ENCODE measurements at places on chromosomes 1 and 21.

DNA sequence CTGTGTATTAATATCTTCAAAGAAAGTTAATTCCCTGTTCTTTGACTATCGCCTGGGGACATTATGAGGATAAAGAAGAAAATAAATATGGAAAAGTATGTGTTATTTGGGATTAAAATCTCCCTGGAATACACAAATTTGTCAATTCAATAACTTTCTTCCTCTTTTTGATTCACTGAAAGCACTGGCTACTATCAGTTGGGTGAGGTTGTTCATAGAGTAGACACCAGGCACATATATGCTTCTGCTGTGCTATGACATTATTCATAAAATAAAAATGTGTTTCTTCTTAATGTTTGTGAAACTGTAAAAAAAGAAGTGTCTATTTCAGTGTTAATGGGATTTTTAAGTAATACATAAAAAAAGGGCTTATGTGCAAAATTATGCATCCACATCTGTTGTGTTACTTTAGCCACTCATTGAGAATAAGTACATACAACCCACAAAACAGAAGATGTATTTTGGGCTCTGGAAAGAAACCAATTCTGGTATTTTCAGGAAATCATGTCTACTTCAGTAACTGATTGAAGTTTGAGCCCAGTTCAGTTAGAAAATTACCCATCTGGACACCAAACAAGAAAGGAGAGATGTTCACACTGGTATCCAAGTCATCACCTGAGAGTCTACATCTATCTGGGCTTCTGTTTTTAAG lies 169.4 kb downstream of the GABPA start:
- DNase-seq: no peak

GRCh38 chr1:116302281-116302680 lies 70.8 kb upstream of the ATP1A1 start:
- no peak for DNase-seq

- no peak for DNase-seq
Observed at GRCh38 chr21:43025636-43026180, 49.9 kb downstream of the CBS start.

GRCh38 chr1:228313536-228314277 lies 92.9 kb downstream of the TRIM11 start:
- no peak for DNase-seq

DNA sequence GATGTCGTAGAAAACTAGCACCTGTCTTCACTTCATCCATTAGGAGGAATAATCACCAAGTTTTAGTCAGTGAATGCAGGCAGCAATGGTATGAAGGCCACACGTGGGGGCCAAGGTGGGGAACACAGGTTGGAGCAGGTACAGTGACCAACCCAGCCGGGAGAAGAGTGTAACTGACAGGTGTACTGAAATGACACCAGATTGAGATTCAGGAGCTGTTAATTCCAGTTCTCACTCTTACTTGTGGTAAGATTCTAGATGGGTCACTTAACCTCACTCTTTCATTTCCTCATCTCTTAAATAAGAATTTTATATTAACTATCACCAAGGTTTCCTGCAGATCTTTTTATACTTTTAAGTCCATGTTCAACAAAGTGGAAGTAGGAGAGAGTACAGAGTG lies 206.2 kb upstream of the PTBP2 start:
- DNase-seq: no peak

GRCh38 chr1:182259229-182259872 lies 132.2 kb downstream of the GLUL start:
- DNase-seq: peak; percentile 34

- DNase-seq: no peak
Observed at GRCh38 chr1:167904652-167905130, 9.2 kb downstream of the ADCY10 start.

DNA sequence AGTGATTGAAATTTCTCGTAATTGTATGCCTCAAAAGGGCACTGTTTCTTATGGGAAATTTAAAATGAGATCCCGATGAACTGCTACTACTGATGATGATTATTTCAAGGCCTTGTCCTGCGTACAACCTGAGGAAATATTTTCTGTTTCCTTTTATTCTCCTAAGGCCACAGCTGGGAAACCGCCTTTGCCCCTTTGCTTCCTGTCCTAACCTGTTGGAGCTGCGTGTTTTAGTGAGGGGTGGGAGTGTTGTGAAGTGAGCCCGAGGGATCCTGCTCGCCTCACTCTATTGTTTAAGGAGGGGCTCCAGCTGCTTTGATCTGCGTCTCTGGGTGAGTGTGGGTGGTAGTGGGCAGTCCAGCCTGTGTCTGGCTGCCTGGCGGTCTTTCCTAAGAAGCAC lies 14.4 kb downstream of the LAMC2 start:
- DNase-seq: no peak

GRCh38 chr1:182641561-182641960 lies 37.4 kb upstream of the RGS16 start:
- DNase-seq: no peak

- no peak for DNase-seq
Observed at GRCh38 chr21:43997766-43998742, 14.1 kb upstream of the TRAPPC10 start.

GRCh38 chr1:43992232-43992995 lies 1.0 kb downstream of the CCDC24 start:
- DNase-seq: no peak

GRCh38 chr1:86852289-86852688 lies 61.6 kb downstream of the SELENOF start:
- DNase-seq: no peak

DNA sequence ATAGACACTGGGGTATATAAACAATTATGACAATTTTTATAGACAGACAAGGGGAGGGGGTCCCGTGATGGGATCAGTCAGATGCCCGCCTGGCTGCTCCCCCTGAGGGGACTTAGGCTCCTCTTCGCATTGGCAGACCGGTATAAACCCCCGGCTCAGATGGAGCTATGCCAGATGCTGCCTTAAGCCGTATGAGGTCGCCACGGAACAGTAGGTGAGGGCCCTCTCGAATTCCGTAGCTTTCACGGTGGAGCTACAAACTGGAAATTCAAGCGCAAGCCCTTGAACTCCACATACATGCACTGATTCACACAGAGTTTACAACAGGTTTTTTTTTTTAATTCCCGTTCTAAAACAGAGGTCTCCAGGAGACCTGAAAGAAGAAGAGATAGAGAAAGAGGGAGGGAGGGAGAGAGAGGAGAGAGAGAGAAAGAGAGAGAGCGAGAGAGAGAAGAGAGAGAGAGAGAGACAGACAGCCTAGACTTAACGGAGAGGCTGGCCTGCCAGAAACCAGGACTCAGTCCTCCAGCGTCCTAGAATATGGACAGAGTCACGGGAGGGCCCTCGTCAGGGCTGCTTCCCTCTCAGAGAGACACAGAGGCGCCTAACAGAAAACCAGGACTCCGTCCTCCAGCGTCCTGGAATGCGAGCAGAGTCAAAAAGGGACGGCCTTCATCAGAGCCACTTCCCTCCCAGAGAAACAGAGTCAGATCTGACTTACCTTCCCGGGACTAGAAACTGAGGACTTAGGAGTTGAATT lies 24.4 kb upstream of the TMEM54 start:
- DNase-seq: no peak

DNA sequence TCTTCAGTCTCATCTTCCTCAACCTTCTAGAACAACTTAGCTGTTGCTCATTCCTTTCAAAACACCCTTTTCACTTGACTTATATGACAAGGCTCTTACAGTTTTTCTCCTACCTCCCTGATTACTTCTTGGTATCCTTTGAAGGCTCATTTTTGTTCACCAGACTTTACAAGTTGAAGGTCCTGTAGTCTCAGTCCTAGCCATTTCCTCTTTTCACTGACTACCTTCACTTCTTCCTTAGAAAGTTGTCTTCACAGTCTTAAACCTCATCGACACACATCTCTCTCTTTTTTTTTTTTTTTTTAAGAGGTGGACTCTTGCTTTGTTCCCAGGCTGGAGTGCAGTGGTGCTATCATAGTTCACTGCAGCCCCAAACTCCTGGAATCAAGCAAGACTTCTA lies 6.6 kb upstream of the TP53BP2 start:
- no peak for DNase-seq

- DNase-seq: no peak
Observed at GRCh38 chr1:192682335-192682734, 46.4 kb downstream of the RGS13 start.

DNA sequence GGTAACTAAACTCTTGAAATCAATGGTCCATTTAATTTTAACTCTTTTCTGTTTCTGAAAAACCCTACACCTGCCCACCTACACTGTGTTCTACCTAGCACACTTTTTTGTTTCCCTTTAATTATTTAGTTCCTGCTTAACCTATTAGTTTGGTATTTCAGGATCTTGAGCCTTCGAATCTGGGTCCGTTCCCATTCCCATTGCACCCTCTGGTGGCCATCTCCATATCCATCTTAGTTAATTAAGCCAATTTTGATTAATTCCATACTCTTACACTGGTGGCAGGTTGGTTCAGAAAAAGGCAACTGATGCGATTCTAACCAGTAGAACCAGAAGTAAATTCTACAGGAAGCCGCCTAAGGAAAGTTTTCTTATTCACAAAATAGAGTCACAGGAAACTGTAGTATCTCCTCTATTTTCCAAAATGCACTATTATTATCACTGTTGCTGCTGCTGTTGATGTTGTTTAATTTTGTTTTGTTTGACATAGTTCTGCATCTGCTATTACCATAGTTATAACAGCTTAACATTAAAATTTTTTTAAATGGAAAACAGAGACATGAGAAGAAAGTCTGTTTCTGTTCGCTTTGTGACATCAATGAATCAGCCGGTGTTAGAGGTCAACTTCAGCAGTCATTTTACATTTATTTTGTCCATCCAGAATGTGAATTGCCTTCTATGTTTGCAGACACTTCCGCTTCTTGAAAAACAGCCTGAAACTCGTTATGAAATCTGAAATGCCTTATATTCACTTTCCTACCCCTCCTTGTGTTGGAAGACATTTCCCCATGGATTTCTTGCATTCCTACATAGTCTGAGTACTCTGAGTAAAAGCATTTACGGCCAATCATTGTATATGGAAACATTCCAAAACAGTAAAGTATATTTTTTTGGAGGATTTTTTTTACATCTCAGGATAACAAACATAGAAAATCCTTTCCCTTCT lies 115.5 kb upstream of the NCAM2 start:
- no peak for DNase-seq

GRCh38 chr1:3892748-3893147 lies 7.3 kb downstream of the C1orf174 start:
- no peak for DNase-seq

DNA sequence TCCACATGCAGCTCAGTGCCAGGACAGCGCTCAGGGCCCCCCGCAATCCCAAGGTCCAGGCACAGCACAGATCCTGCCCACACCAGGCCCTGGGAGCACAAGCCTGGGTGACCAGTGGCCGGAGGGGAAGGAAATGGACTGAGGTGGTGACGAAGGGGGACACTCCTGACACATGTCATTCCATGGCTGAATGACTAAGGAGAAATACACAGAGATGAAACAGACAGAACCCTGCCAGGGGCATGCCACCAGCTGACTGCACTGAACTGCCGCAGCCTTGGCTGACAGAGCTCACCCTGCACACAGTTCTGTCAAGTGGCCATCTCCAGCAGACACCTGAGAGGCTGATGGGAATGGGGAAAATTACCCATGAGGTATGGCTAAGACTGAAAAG lies 56.1 kb downstream of the HSF2BP start:
- no peak for DNase-seq

DNA sequence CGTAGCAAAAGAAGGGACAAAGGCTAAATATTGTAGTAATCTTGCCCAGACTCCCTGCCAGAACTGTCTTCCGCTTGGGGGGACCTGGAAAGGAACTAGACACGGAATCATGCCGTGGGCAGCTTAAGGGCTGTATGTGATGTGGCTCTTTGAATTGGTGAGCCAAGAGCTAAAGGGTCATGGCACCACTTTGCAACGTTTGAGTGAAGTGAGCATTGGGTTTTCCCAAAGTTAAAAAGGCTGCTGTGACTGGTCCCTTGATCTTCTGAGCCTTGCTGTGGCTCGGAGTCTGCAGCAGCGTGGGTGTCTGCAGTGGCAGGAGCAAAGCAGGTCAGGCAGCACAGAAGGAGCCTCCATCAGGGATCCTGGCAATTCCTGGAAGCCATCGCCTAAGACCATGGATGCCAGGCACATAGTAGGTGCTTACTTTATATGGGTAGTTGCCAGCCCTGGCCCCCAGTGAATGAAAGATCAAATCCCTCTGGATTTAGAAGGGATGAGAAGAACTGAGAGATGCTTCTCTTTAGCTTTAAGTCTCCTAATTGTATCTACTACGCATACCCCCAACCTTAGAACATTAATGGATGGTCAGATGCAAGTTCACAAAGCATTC lies 1.8 kb downstream of the SMYD2 start:
- no peak for DNase-seq

DNA sequence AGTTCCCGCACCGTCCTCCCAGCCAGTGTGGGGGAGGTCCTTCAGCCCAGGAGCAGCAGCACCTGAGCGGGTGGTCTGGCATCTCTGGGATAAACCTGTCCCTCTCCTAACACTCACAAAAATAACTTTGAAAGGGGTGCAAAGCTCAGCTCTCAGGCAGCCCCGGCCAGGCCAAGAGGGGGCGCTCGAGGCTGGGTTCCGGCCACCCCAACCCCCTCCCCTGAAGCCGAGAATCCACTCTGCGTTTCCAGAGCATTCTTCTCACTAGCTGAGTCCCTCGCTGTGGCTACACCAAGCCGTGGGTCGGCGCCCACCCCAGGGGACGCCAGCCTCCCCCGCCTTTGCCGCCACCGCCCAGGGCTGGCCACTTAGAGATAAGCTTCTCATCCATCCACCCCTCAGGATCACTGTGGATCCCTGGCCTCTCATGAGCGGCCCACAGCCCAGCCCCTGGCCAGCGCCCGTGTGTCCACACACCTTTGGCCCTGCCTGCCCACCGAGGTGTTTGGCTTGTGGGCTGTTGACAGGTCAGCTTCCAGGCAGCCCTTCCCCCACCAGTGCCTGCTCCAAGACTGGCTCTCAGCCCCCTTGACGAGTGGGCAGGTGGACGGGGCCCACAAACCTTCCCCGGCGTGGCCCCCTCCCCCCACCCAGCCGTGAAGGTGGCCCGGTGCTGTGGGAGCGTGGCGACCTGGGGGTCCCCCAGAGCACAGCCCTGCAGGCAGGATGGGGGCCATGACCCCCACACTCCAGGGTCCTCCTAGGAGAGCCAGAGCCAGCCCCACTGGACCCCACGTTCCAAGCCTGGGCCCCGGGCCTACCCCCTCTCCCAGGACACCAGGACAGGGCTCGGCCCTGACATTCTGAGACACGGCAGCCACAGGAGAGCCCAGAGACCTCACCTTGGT lies 1.9 kb downstream of the FTCD start:
- DNase-seq: peak; percentile 24

DNA sequence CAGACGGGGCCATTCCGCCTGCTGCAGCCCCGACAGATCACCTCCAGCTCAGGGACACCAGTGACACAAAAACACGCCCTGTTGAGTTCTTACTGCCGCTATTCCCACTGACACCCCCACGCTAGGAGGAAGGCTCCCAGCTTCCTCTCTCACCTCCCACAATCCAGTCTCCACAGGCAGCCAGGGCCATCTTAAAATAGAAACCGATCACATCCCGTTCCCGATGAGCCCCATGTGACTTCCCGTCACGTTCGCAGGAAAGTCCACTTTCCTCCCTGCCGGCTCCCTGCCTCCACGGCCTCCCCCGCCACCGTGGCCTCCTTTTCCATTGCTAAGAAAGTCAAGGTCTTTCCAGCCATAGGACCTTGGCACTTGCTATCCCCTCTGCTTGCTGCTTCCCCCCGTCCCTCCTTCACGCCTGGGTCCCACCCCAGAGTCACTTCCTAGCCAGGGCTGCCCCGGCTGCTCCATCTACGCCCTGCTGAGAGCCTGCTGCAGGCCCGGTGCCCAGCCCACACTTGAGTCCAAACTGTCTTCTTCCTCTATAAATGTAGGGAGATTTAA lies 24.0 kb upstream of the DDOST start:
- no peak for DNase-seq

All from stimulated activated naive CD4-positive, alpha-beta T cell treated with Interleukin-2 at 50 U/mL for 16 hours (primary cell).